ENCODE measurements at places on chromosomes 16 and 17.

DNA sequence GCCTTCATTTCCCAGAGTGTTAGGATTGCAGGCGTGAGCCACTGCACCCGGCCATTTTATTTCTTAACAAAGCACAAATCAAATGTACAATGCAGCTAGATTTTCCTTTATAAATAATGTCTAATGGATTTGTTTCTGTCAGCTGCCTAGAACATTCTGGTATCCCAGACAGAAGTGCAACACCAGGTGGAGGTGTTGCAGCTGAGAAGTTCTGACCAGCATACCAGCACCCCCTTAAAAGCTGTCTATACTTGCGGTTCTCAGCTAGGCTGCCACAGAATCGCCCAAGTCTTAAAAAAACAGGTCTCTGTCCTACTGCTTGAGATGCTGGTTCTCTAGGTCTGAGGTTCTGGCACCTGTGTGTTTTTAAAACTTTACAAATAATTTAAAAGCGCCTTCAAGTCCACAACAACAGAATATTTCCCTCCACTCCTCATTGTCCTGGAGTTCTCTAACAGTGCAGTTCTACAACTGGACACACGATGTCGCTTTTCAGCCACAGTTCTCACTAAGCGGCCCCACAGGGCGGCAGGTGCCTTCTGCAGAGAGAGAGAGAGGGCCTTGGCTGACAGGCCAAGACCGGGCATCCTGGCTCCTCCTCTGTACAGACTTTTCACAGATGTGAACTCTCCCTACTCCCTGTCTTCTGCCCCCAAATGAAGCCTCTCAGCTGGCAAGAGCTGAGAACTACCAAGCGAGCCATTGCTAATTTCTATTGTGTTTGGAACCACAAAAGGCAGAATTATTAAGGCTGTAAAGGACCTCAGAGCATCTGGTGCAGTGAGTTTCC, 32.6 kb upstream of the MEOX1 start:
- DNase-seq: peak; percentile 76

GRCh38 chr16:5835876-5836275, 738.3 kb upstream of the EEF2KMT start:
- no peak for DNase-seq

DNA sequence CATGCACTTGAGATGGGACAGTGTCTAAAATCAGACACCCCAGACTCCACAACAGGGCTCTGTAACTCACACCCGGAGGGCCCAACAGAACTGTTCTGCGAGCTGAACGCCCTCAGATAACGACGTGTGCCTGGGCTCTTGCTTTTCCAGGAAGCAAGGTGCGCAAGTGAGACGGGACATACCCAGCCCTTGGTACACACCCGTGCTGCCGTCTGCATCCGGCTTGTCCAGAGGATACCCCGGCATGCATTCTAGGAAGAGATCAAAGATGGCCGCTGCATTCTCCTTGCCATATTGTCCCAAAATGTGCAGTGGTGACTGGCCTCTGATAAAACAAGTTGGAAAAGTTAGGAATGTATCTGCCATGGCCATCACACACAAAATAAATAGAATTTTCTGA, 29.4 kb downstream of the CYB5D2 start:
- DNase-seq: peak; percentile 39

DNA sequence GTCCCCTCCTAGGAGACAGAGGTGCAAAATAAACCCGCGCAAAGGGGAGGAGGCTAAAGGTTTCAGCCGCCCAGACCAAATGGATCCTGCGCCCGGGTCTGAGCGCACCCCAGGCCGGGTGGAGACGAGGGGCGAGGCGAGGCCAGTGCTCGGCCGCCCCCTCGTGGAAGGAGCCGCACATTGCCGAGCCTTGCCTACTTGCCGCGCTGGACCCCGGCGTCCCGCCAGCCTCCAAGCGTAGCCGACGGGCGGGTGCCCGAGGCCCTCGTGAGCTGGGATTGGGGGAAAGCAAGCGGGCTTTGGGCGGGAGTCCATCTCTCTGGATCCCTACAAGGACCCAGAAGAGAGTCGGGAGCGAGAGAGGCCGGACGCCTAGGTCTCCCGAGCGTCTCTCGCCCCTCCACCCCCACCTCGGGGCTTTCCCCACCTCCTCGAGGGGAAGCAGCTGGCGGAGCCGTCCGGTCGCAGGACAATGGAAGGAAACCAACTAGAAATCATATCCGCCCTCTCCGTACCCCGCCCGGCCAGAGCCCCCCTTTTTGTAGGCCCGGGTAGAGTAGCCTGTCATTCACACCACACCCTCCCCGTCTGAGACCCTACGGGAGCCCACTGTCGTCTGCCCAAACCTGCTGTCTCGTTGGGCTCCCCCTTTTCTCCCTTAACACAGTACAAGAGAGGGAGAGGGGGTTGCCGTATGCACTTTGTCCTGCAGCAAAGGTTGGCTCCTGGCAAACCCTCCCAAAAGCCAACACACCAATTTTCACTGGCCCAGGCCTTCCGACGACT, 664 bp upstream of the BCL6B start:
- peak; percentile 83 for DNase-seq

- DNase-seq: no peak
These were observed 3.4 kb upstream of the MT2A start for GRCh38 chr16:56604966-56605365.

DNA sequence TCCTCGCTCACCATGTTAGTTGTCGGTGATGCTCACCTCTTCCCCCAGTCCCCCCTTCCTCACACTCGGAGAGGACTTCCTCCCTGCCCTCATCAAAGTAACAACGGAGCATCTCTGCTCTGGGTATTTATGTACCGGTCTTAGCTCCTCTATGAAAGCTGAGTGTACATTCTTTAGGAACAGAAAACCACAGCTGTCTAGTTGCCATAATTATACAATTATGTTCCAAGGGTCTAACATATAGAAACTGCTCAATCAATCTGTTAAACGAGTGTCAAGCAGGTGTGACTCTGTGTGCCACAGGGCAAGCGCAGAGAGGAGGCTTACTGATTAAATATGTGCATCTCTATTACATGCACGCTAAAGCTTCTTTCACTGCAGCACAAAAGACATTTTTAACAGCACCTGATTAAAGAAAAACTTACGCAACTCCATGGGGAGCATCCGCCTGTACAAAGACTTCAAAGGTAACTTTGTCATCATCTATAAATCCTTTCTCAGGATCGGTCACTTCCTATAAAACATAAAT, 37.8 kb downstream of the LITAFD start:
- DNase-seq: no peak

DNA sequence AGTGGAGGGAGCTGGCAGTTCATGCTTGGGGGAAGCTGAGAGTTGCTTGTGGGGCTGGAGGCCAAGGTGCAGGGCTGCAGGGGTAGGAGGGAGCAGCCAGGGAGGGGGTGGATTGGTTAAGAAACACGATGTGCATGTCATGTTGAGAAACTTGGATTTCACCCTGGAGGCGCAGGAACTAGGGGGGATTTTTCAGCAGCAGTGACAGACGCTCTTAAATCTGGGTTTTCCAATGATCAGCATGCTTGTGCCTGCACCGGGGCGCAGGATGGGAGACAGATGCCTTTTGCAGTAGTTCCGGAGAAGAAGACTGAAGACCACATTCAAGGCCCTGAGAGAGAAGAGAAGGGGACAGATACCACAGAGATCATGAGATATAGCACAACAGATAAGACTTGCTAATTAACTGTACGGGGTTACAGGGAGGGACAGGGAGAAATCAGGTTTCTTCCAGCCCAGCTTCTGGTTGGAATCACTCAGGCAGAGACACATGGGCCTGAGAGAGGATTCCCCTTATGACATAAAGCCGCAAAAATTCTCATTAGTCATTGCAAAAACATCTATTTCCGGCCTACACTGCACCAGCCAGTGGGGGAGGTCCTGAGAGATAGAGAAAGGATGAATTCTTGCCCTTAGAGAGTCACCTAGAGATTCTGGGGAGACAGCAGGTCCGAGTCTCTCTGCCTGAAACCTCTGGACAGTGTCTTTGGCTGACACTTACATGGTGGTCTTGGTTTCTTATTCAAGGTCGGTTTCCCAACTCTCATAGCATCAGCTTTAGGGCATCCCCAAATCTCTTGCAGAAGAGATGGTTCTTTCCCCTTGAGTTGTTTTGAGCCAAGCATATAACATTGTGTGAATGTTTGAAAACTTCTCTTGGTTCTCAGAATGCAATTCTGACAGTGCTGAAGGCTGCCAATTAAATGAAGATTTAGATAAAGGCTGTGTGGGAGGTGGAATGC, 27.1 kb downstream of the CDH13 start:
- no peak for DNase-seq

Measured in right lobe of liver (tissue), 6 donors.